ENCODE measurements at places on chromosomes 5 and 9. TPM values are rescaled to one million over a fixed set of nuclear protein-coding genes. Genes with fewer than 3 reads are reported as not detected.

CDC20B gene
- total RNA-seq: not detected

- DNase-seq: peak; percentile 8
Observed at GRCh38 chr9:12666813-12667212, 26.4 kb upstream of the TYRP1 start.

DNA sequence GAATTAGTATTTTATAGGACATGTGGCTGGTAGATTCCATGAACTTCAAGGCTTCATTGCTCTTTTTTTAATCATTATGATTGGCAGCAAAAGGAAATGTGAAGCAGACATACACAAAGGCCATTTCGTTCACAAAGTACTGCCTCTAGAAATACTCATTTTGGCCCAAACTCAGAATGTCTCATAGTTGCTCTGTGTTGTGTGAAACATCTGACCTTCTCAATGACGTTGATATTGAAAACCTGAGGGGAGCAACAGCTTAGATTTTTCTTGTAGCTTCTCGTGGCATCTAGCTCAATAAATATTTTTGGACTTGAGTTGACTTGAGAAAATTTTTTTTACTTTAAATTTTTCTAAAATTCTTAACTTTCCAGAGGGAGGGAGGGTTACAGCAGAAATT is 12.4 kb downstream of the KCNV2 start:
- no peak for DNase-seq

DNA sequence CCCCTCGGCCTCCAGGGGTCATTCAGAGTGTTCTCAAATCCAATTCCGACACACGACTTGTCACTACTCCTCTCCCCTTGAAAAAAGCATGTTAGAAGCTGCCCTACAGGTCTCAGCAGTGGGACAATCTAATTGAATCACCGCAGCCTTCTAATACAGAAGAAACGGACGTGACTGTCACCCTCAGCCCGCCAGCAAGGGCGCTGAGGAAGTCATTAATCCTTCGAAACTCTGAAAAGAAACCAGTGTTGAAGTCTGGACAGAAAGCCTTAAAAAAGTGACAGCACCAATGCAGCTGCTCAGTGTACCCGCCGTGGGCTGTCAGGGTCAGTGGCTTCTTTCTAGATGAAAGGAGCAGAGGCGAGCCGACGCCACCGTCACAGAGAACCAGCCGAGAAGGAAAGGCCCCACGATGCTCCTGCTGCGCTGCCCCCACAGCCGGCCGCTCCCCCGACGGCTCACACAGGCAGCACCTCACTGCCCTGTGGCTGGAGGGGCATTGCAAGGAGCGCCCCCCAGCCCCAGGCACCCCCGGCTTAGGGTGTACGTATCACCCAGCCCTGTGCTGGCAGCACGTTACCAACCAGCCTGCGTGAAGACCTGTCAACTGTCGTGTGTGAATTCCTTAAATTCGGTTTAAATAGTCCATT is 5.7 kb downstream of the BRD3OS start:
- no peak for DNase-seq

GRCh38 chr5:6704361-6704851 is 8.8 kb upstream of the TENT4A start:
- DNase-seq: no peak

GRCh38 chr5:13740471-13740870 is 204.0 kb downstream of the DNAH5 start:
- no peak for DNase-seq

DNA sequence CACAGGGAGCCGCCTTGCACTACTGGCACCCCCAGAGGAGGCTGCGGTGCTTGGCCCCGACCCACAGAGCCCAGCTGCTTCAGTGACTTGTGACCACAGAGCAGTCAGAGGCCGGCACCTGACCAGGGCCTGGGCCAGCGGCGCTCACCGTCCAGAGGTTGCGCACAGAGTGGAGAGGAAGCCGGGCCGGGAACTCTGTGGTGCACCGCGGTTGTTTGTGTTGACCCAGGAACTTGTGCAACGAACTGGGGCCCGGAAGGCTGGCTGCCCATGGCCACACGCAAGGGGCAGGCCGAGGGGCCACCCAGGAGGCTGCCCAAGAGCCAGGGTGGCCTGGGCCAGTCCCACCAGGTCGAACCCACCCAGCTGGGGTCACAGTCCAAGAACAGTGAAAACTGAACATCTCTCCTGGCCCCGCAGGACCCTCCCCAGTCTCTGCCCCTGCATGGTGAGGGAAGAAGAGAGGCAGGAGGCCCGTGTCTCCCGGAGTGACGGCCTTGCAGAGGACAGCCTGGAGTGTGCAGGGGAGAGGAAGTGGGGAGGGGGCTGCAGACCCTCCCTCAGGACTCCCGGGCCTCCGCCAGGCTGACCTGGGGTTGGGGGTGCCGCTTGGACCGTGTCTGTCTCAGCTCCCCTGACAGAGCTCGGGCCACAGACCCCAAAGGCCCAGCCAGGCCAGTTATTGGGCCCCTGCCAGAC is 42.8 kb upstream of the EGFL7 start:
- no peak for DNase-seq

GRCh38 chr9:4489919-4490704 is at the start of gene SLC1A1:
Gene SLC1A1, plus strand, starts transcription at chr9:4490468. Its CDS starts 212 bp downstream, at chr9:4490680.
- peak; percentile 72 for DNase-seq
